ENCODE measurements at places on chromosomes 11 and 22.

DNA sequence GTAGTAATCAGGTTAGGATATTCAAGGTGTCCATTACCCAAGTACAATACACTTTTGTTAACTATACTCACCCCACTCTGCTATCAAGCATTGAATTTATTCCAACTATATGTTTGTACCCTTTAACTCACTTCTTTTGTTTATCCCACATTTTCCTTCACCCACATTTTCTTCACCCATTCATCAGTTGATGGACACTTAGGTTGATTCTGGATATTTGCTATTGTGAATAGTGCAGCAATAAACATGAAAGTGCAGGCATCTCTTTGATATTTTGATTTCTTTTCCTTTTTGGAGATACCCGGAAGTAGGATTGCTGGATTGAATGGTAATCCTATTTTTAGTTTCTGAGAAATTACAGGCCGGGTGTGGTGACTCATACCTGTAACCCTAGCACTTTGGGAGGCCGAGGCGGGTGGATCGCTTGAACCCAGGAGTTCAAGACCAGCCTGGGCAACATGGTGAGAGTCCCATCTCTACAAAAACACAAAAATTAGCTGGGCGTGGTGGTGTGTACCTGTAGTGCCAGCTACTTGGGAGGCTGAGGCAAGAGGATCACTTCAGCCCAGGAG lies 6.5 kb downstream of the TMEM25 start:
- DNase-seq: no peak

DNA sequence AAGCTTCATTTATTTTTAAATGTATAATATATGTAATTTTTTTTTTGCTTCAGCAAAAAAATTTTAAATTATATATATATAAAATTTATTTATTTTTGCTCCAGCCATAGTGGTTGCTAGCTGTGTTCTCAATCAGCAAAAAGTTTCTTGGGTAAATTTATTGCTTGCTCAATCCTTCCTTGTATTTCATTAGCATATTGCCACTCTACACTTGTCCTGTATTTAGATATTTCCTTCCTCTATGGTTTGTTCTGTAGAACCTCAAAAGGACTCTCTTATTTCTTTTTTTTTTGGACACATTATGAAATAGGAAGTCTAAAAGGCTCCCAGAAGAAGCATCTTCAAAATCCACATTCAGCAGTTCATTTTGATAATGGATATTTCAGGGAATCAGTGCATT lies 2.3 kb downstream of the PTPRJ start:
- no peak for DNase-seq

- DNase-seq: no peak
Observed at GRCh38 chr11:68117853-68118470, 3.2 kb downstream of the CHKA start.

GRCh38 chr11:68128682-68129327 lies 7.6 kb upstream of the CHKA start:
- no peak for DNase-seq

GRCh38 chr11:74694136-74694930 lies 36.9 kb downstream of the CHRDL2 start:
- DNase-seq: no peak

GRCh38 chr11:31943056-31943780 lies 132.1 kb upstream of the PAX6 start:
- no peak for DNase-seq
